ENCODE measurements at places on chromosomes 11 and 22. TPM values are rescaled to one million over a fixed set of nuclear protein-coding genes. Genes with fewer than 3 reads are reported as not detected.

RAB38 gene
- 15.6 TPM for total RNA-seq

OR52H1 gene
- total RNA-seq, result 0.26 TPM

DNA sequence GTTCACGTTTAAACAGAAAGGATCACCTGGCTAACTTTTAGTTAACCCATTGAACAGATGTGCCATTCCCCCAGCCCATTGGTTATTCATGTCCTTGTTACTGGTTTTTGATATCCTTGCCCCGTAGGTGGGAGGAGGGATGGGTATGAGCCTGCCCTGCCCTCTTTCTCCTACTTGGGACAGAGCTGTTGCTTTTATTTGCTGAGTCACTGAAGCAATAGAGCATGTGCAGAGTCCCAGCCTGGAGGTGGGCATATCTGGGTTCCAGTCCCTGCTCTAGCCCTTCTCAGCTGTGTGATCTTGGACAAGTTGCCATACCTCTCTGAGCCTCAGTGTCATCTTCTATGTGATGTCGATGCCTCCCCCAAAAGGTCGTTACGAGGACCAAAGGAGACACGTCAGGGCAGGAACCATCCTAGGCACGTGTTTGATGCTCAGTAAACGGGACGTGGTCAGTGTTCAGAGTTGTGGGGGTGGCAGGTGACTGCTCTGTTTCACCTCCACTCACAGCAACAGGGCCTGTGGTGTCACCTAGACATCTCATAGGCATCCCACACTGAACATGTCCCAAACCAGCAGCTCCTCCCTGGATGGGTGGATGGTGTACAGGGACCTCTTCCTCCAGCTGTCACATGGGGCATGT is 61.0 kb downstream of the BMAL1 start:
- no peak for DNase-seq

- no peak for DNase-seq
Measured at GRCh38 chr11:8070417-8071115, 10.4 kb upstream of the TUB start.

GRCh38 chr11:57804466-57804865 is 42.9 kb downstream of the CTNND1 start:
- no peak for DNase-seq

- peak; percentile 70 for DNase-seq
Measured at GRCh38 chr11:118621071-118621783, 13.8 kb downstream of the PHLDB1 start.

DNA sequence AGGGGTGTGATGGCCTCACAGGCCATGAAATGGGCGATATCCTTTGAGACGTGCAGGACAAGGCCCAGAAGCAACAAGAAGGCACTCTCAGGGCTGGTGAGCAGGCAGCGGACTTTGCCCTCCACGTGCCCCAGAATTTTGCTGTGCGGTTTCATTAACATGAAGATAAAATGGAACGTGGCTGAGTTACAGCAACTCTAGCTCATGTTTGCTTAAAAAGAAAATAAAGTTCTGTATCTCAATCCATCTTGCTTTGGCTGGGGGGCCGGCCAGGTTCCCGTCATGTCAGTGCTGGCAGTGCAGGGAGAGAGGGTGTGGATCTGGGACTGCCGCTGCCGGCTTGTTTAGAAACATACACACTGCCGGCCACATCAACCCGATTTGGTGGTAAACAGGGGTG is 370.1 kb downstream of the OPCML start:
- DNase-seq, result no peak
